ENCODE measurements at places on chromosomes 3 and 15.

GRCh38 chr3:149828390-149828789, 15.4 kb downstream of the RNF13 start:
- no peak for ATAC-seq

DNA sequence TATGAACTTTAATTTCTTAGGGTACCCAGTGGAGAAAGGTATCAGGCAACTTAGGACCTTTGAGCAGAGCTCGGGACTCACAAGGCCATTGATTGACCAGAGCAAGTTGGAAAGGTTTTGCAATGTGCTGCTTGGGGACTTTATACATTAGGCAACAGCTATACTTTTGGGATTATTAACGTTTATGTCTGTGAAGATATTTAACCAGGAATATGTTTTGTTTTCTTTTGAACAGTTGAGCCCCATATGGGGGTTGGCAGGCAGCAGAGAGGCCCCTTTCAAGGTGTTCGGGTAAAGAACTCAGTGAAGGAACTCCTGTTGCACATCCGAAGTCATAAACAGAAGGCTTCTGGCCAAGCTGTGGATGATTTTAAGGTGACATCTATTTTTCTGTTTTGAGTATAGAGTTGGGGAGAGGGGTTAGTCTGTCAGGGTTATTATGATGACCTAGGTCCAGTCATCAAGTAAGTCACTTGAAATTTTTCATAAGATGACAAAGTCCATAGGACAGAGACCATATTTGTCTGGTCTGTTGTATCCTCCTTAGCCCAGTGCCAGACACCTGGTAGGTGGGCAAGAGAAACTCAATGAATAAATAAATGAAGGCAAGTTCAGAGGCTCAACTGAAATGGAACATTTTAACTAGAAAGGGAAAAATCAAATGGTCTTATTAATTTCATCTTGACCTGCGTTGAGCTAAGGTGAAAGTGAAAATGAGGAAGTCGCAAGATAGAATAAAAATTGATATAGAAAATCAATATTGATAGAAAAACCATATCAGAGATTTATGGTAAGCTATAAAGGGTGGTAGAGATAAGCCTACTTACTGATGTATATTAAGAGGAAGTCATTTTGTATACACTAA, 2.8 kb downstream of the NFKBIZ start:
- no peak for ATAC-seq

DNA sequence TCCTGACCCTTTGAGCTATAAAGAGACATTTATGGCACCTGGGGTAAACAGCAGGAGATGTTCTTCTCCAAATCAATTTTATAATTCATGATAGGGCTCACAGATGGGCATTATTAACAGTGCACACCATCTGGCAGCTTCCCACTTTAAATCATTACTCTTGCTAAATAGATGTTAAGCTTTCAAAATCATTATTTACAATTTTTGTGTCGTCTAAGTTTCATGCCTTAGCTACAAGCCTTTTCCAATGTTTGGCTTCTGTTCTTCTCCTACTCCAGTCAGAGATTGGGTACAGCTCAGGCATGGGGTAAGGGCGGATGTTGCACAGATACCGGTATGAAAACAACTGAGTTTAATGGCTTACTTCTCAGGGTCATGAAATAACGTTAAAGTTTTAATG, 120.9 kb upstream of the PFN2 start:
- no peak for ATAC-seq

DNA sequence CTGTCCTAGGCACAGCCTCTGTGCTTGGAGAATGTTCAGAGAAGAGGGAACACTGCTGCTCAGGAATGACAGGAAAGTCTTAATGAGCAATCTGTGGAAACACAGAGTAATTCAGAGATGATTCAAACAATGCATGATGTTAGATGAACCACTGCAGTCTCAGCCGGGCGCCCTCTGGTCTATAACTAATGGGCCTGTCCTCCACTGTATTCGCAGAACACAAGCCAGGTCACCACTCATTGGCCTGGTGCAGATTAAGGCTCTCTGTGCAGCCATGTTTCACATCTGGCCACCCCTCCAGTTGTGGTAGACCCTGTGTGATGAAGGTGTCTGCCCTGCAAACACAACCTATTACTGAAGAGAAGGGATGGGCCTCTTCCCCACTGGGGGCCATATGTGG, 281.7 kb upstream of the ROPN1 start:
- ATAC-seq = no peak

DNA sequence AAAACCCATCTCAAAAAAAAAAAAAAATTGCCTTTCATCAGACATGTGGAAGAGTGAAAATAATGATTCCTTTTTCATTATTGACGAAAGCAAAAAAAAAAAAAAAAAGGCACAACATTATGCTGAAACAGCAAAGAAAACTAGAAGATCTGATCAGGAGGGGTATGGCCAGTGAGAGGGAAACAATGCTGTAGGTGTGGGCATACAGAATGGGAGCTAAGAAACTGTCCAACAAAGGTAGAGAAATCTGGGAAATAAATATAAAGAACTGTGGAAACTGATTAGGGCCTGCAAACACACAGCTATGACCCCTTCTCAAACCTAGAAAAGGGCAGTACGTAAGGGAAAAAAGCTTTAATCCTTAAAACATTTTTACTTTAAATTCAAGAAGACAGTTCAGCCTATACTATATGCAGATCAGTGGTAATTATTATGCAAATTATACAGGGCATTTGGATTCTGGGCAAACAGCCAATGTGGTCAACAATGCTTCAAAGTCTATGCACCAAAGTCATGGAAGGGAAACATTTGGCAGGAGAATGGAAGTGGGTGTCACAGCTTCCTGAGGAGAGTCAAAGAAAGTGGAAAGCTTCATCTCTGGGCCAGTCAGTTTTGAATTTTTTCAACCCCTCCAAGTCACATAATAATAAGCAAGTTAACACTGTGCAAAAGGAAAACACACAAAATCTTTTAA, 68.3 kb upstream of the SLC12A8 start:
- no peak for ATAC-seq

- no peak for ATAC-seq
Observed at GRCh38 chr3:60333710-60334109, 917.5 kb downstream of the FHIT start.

DNA sequence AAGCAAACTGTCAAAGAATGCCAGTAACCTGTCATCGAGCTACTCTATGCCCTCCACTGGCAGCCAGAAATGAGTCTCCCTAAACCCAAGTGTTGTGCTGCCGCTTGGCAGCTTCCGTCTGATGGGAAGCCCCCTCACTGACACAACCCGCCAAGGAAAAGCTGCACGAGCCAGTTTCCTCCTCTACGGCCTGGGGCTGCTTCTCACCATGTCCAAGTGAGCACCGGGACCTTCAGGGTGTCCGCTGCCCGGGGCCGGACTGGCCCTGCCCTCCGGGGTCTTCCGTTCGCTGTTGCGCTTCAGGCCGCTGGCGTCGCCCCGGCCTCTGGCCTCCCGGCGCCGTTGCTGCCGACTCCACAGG, 490 bp downstream of the TOMM70 start:
- ATAC-seq = peak; percentile 16

DNA sequence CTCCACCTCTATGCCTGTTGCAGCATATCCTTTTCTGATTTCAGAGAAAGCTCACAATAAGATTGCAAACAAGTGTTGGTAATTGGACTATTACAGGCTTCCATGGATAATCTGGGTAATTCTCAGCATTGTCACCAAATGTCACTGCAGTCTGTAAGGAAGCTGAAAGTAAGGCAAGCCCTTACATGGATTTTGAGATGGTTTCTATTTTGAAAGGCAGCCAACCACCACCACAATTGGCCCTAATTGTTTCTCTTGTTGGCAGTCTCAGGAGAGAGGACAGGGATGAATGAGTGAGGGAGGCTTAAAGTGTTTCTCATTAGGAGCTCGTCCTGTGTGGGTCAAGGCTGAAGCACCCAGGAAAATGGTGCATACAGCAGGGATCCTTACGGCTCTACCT, 879.9 kb downstream of the TUSC7 start:
- no peak for ATAC-seq

DNA sequence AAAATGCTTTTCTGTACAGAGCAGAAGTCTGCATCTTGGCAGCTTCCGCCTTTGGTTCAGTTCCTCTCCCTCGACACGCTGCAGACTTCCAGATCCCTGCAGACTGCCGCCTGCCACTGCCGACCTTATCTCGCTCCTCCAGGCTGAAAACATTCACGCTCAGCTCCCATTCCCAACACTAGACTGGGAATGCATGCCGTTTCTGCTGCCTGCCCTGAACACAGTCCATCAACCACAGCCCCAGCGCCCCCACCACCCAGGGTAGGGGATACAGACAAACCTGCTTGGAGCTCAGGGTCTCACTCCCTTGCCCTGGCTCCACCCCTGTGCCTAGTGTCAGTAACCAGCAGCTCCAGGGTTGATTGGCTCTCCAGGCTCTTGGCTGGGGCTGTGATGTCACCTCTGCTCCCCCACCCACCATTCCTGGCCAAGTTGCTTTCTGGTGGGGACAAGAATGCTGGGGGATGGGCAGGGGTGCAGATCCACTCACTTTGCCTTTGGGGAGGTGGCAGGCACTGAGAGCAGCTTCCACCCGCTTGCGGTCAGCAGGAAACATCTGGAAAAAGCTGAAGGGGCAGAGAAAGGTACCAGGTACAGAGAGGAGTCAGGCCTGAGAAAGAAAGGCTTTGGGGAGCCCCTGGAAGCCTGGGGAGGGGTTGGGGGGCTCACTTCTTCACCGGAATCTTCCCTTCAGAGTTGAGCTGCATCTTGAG, 6.1 kb downstream of the PLCB2 start:
- ATAC-seq = no peak

DNA sequence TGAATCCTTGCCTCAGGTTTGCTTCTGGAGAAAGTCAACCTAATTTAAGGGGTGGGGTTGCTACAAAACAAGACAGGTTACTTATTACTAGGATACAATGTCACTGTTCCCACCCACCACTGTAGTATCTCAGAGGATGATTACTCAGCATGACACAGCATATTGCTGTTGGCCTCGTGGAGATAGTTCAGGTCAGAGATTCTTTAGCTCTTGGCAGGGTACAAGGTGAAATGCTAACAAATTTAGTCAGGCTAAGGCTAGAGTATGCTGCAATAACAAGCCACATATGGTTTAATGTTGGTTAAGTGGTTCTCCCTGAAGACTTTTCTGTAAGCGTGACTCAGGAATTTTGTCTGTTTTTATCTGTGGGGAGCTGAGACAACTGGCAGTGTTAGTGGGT, 161.8 kb downstream of the EDEM1 start:
- no peak for ATAC-seq

GRCh38 chr15:60660290-60661051, 181.5 kb upstream of the ICE2 start:
- ATAC-seq = peak; percentile 98

GRCh38 chr15:31932576-31932975, 97.7 kb upstream of the CHRNA7 start:
- no peak for ATAC-seq

DNA sequence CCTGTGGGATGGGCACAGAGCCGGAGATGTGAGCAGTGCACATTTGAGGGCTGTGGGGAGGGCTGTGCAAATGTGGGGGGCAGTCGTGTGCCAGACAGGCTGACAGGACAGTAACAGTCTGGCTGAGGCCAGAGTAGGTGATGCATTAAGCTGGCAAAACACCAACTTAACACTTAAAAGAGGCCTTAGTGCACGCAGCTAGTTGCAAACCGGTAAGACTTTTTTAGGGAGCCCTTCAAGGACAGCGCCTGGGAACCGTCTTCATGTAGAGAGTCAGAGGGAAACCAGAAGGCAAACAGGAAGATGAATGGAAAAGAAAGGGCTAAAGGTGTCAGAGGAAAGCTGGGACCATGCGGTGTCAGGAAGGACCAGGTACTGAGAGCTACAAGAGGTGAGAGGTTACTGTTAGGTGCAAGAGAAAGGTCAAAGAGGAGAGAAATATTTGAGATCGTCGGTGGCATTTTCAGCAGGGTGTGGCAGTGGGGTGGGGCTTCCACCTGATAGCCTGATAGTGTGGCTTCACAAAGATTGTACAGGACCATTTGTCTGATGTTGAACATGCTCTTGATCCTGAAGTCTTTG, 30.0 kb upstream of the CHD2 start:
- no peak for ATAC-seq

DNA sequence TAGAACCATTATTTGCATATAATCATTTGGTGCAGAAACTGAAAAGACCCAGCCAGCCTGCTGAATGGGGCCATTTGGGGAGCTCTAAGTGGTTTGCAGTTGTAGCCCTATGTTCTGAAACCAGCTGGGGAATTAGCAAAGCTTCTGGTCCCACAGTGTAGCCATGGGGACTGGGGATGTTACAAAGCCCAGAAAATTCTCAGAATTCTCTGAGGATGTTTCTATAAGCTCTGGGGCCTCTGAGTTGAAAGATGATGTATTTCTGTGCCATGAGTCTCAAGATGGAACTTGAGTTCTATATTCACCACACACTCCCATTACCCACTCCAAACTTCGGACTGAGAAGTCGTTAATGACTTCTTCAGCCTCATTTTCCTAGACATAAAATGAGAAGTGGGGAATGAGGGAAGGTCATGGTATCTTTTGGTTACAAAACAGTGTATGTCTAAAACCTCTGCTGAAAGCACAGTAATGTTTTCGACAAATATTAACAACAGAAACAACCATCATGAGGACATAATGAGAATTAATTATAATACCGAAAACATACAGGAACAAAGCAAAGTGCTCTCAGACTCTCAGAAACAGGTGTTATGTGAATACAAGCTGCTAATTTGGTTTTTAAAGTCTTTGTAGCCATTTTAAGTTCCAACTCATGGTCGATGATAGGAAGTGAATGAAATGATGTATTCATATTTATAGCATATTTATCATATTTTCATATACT, 89.4 kb downstream of the RFTN1 start:
- no peak for ATAC-seq

DNA sequence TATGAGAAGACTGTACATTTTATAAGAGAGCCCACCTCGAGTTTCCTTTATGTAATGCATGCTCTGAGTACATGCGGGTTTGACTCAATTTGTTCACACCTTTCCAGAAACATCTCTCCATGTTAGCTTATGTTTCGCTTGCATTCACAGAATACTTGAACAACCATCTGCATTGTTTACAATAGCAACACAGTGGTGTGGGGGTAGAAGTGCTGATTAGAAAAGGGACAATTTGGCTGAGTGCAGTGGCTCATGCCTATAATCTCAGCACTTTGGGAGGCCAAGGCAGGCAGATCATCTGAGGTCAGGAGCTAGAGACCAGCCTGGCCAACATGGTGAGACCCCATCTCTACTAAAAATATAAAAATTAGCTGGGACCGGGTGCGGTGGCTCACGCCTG, 60.9 kb downstream of the NCEH1 start:
- no peak for ATAC-seq

GRCh38 chr15:25670025-25670554, 193.0 kb downstream of the ATP10A start:
- ATAC-seq = no peak

GRCh38 chr3:105347625-105348302, 18.9 kb upstream of the ALCAM start:
- ATAC-seq = no peak

DNA sequence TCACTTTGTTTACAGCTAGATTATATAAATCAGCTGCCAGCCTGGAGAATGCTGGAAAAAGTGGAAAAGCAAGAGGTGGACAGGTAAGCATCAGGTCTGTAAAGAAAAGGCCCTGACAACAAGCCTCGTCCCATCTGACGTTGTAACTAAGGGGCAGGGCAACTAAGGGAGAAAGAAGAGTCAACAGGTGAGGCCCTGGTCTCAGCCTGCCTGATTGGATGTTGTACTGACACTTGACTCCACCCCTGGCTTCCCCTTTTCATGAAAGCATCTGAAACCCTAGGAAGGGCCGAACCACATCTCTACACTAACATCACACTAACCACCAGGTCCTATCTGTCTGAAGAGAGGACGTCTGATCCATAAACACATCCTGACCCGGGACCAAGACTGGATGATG, 357.6 kb upstream of the CFAP20DC start:
- no peak for ATAC-seq

- ATAC-seq = no peak
Observed at GRCh38 chr15:36996121-36996520, 104.2 kb downstream of the MEIS2 start.

All from activated T-helper 17 cell treated with anti-CD3 and anti-CD28 coated beads, Interleukin-2, amount 50 U/mL, for 72 hours (primary cell).